Stimulated activated CD4-positive, alpha-beta T cell treated with anti-CD3 and anti-CD28 coated beads, Interleukin-12 subunit alpha, Interleukin-12 subunit beta, amount 100 ng/mL, for 24 hours (primary cell): ENCODE measurements at places on chromosomes 4 and X.

- no peak for DNase-seq
Observed at GRCh38 chr4:19262467-19262866, 989.2 kb upstream of the SLIT2 start.

- DNase-seq, result no peak
Observed at GRCh38 chr4:18113710-18114331, 92.3 kb upstream of the LCORL start.

GRCh38 chr4:141845901-141846300 is 209.5 kb downstream of the IL15 start:
- DNase-seq, result no peak

GRCh38 chr4:136088211-136088867 is 1444.0 kb downstream of the PCDH18 start:
- no peak for DNase-seq

DNA sequence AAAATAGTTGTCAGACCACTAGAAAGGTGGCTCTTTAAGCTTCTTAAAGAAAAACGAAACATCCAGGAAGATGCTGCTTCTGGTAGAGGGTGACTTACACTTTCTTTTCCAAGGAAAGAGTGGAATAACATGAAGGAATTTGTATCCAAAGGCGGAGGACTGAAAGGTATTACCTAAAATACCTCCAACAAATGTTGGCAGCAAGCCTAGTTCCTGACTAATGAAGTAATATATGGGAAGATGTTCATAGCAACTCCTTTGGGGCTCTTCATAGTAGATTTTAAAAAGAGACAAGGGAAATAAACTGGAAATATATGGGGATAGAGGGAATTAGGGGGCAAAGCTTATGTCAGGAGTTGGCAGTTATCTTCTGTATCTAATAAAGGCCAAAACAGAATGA is 116.2 kb downstream of the AASDH start:
- no peak for DNase-seq

- DNase-seq, result no peak
Observed at GRCh38 chr4:94420356-94420755, 31.4 kb upstream of the PDLIM5 start.

- DNase-seq, result no peak
Observed at GRCh38 chr4:26826721-26827120, 33.9 kb upstream of the STIM2 start.

DNA sequence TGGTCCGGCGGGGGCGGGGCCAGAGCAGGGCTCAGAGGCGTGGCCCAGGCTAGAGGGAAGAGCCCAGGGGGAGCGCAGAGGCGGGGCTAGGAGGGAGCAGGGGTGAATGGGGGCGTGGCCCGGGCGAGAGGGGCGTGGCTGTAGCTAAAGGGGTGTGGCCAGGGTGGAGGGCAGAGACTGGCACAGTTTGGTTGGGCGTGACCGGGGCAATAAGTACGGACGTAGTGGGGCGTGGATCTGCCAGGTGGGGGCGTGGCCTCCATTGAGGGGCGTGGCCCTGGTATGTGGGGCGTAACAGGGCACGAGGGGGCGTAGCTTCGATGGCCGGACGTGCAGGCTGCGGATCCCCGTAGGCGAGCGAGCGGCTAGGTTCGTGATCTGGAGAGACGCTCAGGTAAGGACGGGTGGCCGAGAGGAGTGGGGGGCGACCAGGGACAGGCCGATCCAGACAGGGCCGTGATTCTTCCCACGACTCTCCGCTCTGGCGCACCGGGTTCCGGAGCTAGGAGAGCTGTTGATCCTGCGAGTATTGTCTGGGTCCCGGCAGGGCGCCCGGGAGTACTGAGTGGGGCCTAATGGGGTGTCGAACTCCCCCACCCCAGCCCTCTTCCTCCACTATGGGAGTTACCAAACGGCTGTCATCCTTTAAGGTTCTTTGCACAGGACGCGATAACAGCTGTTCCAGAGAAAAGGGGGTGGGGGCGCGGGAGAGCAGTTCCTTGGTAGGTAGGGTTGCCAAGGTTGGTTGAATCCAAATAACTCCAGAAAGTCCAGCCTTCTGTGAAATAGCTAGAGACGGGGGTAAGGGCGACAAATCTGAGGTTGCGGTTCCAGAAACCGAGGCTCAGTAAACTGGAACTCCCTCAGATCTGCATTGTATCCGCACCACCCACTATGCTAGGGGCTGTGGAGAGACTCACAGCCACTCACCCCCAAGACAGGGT is at the start of gene CA5B:
Gene CA5B, plus strand, starts transcription at position 312 of the 944 bp plus-strand sequence. CDS start 11,754 bp downstream, outside the sequence.
- DNase-seq, result peak; percentile 92

DNA sequence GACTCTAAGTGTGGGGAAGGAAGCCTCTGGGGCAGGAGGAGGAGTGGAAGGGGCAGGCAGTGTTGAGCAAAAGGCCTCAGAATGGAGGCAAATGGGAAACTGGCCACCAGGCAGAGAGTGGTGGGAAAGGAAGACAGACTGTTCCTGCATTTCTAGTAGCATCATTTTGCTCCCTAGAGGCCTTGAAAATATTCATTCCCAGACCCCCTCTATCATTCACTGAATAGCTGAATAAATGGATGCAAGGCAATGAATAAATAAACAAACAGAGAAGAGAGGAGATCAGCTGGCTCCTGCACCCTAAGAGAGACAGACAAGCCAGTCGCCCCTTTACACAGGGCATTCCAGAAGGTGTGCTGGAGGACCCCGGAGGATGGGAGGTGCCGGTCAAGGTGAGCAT is 511.9 kb downstream of the BCOR start:
- DNase-seq, result no peak

DNA sequence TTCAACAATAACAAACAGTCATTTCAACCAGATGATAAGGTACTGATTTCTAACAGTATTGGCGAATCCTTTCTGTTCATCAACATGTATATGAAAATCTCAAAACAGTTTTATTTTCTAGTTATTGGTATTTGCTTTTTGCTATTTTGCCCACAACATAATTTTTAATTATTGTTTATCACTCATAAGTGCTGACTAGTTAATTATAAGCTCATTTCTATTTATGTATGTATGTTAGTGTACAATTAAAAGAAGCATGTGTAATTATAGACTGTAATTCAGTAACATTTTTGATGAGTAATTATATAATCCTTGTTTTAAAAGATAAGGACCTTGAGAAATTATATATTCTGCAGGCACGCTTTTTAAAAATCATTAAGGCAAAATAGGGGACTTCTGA is 67.2 kb upstream of the NPNT start:
- no peak for DNase-seq

DNA sequence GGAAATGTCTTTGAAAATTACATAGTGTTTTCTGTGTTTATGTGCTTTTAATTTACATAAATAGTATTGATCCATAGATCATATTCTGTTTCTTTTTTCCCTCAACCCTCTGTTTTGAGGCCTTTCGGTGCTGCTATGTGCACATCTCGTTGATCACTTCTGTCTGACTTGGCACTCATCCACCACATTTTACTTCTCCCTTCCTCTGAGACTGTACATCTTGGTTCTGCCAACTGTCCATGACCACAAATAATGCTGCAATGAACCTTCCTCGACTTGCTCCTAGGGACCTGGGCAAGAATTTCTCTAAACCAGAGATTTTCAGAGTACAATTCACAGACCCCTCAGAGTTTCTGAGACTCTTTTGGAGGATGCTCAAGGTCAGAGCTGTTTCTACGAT is 74.4 kb downstream of the RTL5 start:
- no peak for DNase-seq

DNA sequence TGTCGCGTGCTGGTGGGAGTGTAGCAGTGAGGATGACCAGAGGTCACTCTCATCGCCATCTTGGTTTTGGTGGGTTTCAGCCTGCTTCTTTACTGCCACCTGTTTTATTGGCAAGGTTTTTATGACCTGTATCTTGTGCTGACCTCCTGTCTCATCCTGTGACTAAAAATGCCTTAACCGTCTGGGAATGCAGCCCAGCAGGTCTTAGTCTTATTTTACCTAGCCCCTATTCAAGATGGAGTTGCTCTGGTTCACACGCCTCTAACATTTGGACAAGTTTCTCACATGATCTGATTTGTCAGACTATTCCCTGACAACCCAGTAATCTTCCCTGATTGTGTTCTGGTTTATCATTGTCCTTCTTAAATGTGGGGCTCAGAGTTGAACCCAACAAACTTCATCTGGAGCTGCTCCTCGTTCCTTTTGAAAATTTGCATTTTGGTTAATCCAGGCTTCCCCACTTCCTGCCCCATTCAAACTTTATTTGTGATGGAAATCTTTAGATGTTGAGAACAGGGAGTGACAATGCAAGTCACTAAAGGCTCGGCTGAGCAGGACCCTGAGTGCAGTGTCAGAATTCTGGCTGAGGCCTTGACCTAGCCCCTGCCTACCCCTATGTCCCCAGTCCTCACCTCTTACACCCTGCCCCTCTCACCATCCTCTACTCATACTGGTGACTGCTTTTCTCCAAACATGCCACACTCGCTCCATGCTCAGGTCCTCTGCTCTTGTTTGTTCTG is 226.8 kb downstream of the STIM2 start:
- DNase-seq, result no peak

DNA sequence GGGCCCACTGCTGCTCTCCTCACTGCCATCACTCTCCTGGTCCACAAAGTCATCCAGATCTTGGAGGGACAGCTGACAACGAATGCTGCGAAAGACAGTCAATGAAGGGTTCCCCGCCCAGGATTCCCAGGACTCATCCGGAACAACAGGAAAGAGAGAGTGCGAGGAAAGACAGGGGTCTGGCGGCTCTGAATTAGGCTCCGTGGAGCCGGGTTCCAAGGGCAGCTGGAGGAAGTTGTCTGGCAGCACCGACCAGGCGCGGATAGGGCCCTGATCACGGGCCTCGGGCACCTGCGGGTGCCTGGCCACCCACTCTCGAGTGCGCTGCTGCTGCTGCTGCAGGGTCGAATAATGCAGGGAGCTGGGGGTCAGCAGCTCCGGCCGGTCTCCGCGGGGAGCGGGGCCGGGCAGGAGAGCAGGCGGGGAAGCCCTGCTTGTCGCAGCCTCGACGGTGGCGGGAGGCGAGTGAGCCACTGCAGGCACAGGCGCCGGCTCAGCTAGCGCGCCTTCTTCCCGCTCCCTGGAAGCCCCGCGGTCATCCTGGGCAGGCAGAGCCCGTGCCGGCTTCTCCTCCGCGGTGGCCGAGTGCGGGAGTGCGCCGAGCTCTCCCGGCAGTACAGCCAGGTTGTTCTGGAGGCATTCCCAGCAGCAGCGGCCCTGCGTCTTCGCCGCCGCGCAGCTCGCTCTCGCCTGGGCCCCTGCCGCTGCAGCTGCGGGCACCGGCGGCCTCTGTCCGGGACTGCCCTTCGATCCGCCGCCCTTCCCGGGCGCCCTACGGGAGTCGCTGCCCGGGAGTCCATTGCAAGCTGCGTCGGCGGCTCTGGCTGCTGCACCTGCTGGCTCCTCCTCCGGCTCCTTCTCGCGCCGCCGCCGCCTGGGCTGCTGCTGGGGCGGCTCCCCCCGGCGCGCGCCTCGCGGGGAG is 1.1 kb downstream of the SOWAHB start:
- DNase-seq, result no peak

- DNase-seq, result no peak
Observed at GRCh38 chr4:143302536-143302935, 34.1 kb upstream of the GAB1 start.

DNA sequence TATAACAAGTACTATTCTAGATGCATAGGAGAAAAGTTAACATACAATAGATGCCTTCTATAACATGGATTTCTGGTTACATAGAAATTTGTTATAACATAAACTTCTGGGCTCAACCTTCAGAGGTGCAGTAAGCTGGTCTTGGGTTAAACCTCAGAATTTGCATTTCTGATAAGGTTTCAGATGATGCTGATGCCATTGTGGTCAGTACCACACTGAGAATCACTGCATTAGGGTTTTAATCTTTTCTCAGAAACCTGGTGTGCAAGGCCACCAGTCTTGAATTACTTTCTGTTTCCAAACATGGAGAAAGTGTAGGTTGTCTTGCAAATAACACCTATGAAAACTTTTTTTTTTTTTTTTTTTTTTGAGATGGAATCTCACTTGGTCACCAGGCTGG is 146.2 kb downstream of the SPOCK3 start:
- DNase-seq, result no peak

DNA sequence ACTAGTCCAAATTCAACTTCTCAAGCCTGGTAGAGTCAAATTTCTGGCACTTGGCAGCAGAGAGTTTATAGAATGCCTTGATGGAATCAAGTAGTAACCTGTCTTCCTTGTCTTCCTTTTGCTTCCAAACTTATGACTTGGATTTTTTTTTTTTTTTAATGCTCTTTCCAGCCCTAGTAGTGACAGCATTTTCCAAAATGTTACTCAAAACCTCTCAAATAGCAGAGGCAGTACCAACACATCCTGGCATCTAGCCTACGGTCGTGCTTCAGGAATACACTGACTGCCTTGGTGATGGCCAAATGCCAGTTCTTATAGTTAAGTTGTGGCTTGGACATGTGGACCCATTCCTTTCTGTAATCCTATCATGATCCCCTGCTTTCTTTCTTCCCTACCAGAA is 46.0 kb downstream of the GALNT7 start:
- no peak for DNase-seq

DNA sequence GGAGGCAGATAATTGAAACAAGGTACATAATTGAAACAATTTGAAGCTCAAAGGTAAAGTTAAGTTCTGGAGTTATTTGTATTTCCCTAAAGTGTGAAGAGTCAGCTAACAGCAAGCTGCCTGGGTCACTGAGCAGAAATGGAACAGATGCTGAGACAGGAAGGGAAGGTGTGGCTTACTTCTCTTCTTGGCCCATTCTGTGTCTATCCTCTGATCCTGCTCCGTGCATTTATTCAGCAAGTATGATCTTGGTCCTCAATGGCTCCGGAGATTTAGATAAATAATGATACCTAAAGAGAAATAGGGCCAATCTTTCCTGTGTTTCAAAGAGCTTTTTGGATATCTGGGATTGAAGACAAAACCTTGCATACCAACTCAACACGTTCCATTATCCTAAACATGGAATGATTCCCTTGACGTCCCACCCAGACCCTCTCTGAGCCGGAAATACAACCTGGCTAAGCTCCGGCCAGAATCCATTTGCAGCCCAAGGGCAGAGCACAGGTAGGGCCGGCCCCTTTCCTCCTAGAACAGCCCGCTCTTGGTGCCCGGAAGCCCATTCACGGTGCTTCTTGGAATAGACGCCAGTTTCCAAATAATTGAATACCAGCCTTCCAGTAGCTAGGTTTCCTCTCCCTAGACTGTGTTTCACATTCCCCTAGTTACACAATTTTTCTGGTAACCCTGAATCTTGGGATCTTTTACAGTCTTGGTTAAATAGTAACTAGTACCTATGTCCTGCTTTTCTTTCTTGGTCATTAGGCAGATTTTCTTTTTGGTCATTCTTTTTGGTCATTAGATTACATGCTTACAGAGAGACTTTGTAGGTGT is 211.0 kb downstream of the NWD2 start:
- DNase-seq, result no peak

GRCh38 chrX:42017971-42018370 is 94.6 kb upstream of the CASK start:
- no peak for DNase-seq

GRCh38 chr4:100876546-100876945 is 358.7 kb upstream of the EMCN start:
- no peak for DNase-seq

GRCh38 chrX:113644426-113644825 is 803.8 kb upstream of the AMOT start:
- DNase-seq, result no peak

GRCh38 chr4:20883231-20883630 is 183.0 kb downstream of the PACRGL start:
- DNase-seq, result no peak
